ENCODE measurements at places on chromosomes 3 and 15.

GRCh38 chr3:46921041-46921440, 43.5 kb downstream of the PTH1R start:
- no peak for DNase-seq

DNA sequence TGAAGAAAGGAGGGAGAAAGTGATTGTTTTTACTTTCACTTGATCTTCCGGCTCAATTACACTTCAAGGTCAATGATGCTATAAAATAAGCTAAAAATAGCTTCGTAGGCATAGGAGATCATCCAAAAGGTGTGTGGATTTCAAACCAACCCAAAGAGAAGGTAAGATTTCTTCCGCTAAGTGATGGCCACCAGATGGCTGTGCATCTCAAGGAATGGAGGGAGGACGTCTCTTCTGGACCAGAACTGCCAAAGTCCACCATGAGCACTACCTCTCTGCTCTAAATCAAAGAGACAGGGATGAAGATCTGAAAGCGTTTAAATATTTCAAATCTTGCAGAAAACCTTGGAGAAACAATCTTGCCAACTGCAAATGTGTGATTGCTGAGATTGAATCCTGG, 199.1 kb upstream of the ZPLD1 start:
- DNase-seq: no peak

DNA sequence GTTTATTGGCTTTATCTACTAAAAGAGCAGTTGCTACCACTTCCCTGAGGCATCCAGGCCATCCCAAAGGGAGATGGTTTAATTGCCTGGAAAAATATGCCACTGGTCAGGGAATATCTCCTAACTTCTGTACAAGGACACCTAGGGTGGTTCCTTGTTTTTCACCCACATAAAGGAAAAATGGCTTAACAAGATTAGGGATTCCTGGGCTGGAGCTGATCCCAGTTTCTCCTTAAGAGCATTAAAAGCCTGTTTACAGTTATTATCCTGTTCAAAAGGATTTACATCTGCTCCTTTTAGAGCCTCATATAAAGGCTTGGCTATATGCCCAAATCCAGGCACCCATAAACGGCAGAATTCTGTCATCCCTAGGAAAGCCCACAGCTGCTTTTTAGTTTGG, 70.2 kb upstream of the WNT7A start:
- DNase-seq: no peak

GRCh38 chr3:62567097-62568021, 194.0 kb upstream of the FEZF2 start:
- no peak for DNase-seq

- DNase-seq: no peak
Observed at GRCh38 chr3:77147836-77148578, 108.1 kb downstream of the ROBO2 start.

GRCh38 chr3:110493438-110494092, 578.1 kb upstream of the NECTIN3 start:
- no peak for DNase-seq

DNA sequence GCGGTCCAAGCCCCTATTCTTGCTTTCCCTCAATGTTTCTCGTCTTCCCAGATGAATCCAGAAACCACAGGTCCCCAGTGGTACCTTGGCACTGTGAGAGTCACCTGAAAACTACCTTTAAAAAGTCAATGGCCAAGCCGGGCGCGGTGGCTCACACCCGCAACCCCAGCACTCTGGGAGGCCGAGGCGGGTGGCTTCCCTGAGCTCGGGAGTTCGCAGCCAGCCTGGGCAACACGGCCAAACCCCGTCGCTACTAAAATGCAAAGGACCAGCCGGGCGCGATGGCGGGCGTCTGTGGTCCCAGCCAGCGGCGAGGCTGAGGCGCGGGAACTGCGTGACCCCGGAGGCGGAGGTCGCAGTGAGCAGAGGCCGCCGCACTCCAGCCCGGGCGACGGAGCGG, 285.9 kb downstream of the CHL1 start:
- no peak for DNase-seq

GRCh38 chr3:536417-536813, 339.9 kb downstream of the CHL1 start:
- DNase-seq: no peak

- no peak for DNase-seq
Observed at GRCh38 chr15:101213147-101213546, 38.7 kb downstream of the CHSY1 start.

DNA sequence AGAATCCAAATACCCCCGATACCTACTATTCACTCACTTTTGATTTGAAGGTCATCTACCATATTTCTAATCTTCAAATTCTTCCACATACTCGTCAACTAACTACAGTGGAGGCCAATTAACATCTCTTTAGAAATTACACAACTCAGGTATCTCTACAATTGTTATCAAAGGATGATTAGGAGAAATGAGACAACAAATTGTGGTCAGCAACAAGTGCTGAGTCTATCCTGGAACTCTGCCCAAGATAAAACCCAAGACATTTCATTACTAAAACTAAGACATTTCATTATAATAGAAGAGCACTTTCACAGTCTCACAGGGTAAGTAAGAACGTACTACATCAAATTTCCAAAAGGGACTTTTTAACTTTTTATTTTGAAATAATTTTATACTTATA, 100.0 kb downstream of the TBC1D5 start:
- no peak for DNase-seq

All from NCI-H510A treated with DMSO at 0.1 percent for 48 hours (cell line).